ENCODE measurements at places on chromosomes 16 and 17.

GRCh38 chr16:71345031-71345430 lies 13.5 kb upstream of the CALB2 start:
- no peak for DNase-seq

DNA sequence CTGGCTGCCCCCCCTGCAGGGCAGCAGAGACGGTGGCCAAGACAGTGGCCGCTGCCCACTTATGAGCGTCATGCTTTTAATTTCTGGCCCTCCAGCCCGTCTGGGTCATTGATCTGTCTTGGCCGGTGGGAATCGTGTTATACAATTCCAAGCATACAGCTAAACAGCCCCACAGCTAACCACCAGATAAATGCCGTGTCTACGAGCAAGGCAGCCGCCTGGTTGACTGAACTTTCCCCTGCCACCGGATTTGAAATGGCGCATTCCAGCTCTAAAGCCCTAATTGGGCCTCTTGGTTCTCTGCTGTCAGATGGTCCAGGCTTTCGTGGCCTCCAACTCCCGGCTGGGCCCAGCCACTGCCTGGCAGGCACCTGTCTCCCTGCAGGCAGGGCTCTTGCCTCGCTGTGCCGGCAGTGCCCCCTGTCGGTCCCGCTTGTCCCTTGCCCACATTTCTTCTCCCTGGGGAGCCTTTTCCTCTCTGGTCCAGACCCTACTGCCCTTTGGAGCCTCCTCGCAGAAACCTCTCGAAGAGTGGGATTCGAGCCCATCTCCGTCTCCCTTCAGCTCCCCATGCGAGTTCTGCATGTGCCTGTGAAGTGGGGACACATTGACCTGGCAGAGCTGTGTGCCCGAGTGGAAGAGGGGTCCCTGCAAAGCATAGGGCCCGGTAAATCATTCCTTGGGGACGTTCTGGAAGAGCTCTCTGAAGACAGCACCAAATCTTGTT lies 1.8 kb upstream of the RBFOX3 start:
- peak; percentile 75 for DNase-seq

DNA sequence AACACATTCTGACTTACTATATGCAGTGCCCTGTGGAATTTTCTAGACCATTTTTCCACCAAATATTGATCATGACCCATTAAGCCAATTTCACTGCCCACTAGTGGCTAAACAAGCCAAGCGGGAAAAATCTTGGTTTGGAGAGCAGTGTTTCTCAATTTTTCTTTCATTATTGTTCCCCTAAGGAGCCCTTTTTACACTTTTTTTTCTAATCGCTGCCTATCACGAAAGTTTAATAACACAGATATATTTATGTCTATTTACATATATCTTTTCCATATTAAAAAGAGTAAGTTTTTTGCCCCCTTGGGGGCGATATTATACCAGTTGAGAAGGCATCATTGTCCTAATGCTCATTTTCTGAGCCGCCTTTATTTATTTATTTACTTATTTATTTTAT lies 10.8 kb upstream of the TLCD3B start:
- DNase-seq, result no peak

GRCh38 chr17:57296231-57296630 lies 39.9 kb downstream of the MSI2 start:
- no peak for DNase-seq

- DNase-seq, result no peak
Measured at GRCh38 chr16:67346341-67346740, 19.7 kb downstream of the LRRC36 start.

DNA sequence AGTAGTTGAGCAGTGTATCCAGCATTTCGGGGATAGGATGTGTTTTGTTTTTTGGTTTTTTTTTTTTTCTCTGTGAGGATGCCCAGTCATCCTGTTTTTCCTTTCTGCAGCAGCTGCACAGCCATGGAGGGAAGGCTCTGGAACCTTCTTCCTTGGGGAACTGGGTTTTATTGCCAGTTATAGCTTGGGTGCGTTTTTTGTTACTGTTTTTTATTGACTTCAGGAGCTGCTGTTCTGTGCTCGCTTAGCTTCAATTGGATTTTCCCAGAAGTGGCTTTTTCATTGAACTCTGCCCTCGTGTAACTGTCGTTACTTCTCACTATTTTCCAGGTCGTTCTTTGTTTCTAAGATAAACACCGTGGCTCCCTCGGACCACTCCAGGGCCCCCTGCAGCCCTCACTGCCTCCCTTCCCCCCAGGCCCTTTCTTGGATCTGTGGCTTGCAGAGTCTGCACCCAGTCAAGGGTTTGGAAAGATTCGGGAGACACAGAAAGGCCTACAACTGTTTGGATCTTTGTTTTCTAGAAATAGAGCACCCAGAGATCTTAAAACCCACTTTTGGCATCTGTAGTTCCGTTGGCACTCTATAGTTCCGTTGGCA lies 119.7 kb upstream of the CACNG5 start:
- DNase-seq, result no peak

DNA sequence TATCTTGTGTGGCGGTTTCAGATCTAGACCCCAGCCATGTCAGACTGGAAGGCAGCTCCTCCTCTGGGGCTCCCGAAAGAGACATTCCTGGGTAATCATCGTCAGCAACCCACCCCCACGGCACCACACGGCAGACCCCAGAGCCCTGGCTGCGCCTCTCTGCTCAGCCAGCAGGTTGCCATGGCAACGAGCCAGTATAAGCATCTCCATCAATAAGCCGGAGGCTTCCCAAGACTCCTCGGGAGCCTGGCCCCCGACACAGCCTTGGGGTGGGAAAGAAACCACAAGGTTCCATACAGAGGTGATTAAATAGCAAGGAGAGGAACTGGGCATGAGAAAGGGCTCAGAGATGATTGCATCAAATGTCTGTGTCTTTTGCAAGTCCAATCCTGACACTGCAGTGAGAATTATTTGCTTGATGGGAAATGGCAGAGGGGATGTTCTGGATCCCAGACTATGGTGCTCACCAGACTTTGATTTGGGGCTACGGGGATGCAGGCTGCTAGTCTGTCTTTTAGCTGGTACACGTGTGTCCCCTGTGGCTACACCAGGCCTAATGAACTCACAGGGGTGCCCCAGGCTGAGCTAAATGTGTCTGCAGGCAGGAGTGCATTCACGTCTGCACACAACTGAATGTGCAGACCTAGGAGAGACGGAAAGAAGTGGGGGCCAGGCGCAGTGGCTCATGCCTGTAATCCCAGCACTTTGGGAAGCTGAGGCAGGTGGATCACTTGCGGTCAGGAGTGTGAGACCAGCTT lies 320.5 kb upstream of the TNRC6C start:
- DNase-seq, result peak; percentile 36

DNA sequence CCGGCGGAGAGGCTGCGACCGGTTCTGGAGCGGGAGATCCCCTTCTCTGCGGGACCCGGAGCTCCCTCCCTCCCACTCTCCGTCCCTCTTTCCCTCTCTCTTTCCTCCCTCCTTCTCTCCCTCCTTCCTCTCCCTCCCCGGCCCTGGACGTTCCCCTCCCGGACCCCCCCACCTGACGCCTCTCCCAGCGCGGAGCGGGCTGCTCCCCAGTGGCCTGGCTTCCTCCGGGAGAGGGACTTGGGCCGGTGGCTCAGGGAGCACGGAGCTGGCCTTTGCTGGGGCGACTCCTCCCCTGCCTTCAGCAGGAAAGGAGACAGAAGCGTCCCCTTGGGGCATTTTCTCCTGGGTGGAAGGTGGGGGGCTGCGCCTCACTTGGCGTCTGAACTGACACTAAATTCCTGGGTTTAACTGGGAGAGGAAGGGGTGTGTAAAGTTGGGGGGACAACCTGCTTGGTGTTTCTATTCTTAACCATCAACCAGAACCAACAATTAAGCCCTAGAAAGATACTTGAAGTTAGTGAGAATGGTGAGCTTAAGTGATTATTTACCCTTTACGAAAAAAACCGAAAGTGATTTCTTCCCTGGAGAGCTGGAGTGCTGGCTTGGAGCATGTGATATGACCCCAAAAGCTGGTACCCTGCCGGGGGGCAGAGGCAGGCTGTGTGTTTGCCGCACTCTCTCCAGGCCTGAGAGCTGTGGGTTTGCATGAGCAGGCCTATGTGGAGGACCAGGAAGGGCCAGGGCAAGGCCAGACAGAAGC lies 775 bp downstream of the SPIRE2 start:
- DNase-seq, result no peak

DNA sequence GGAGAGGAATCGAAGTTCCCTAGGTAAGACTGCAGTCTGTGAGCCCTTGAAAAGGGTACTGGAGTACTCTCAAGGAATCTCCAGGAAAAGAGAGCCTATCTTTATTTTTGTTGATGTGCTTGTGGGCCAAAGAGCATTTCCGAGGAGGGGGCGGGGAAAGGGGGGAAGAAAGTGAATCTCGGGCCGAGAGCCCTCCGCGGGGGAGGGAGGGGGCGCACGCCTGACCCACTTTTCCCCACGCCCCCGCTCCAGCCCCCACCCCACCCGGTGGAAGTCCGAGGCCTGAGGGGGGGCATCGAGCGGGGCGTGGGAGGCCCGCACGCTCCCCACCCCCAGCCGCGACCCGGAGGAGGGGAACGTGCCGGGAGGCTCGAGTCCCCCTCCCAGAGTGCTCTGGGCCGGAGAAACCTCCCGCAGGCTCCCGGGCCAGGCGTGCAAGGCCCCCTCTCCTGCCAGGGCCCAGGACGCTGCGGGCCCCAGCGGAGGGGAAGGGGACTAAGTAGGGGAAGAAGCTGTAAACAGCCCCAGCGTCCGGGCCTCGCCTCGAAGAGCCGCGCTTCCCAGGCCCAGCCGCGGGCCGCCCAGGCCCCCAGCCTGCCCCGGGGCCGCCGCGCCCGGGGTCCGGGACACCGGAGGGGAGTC lies 444 bp downstream of the HELZ start:
- peak; percentile 33 for DNase-seq

DNA sequence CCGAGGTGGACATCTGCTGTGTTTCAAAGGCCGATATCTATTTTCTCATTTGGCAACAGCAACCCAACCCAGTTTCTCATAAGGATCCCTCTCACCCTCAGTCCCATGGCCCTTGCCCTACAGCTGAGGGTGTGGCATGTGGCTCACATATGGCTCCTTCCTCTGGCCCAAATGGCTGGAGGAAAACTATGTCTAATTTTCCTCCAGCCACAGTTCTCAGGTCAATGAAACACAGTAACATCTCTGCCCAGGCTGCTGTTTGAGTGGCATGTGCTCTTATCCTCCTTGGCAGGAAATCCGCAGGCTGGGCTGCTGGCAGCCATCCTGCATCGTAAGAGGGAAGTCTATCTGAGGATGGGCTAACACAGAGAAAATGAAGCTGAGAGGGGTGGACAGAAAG lies 24.1 kb downstream of the SERPINF1 start:
- DNase-seq, result no peak

GRCh38 chr16:30922960-30923535 lies 324 bp upstream of the FBXL19 start:
- DNase-seq, result peak; percentile 99

DNA sequence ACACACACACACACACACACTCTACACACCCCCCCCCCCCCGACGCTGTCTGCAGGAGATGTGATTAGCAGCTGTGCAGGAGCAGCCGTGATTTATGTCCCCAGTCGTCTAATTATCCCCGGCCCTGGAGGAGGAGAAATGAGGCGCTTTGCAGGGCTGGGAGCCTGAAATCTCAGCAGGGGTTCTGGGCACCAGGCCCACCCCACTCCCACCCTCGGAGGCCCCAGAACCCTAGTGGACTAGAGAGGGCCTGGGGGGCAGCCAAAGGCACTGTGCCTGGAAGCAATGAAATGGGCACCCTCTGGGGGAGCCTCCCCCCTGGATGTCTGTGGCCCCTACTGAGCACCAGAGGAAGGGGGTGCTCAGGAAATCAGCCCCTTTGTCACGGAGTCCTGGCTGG lies 134.2 kb upstream of the CIBAR2 start:
- peak; percentile 68 for DNase-seq

- DNase-seq, result no peak
Measured at GRCh38 chr16:31356566-31357323, 1.8 kb downstream of the ITGAX start.

GRCh38 chr16:51756447-51757123 lies 605.5 kb upstream of the SALL1 start:
- no peak for DNase-seq

DNA sequence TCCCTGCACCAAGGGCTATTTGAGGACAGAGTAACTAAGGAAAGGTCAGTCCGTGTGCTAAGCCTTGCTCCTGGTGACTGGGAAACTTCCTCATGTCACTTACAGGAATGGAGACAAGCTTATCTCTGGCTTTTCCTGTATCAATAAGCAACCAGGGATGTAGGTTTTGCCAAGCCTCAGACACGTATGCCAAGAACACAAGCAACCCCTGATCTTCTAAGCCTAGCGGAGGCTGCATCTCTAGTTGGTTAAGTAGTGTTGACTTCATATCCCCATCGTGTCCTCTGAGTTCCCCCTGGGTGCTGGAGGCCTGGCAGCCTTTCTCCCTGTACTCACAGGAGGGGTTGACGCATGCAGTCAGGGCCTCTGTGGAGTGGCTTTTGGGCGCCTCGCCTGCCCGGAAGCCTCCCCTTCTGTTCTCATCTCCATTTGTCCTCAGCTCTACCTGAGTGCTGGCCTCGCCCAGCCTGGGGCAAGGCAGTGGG lies 1.4 kb upstream of the C1QTNF1 start:
- no peak for DNase-seq

DNA sequence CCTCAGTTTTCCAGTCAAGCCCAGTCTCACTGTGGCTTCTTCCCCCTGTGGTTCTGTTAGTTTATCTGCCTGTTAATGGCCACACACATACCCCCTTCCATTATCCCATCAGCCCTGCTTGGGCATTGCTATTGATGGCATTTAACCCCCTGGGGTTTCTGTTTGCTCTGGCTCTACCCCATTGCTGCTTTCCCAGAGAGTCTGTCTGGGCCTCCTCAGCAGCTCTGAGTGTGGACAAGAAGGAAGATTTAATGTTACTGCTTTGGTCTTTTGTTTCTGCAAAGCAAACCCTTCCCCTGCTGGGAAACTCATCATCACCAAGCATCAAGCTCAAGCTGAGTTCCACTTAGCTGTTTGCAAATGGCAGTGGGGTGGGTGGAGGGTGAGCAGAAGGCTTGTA lies 162.7 kb downstream of the CCT6B start:
- DNase-seq, result no peak

- peak; percentile 48 for DNase-seq
Measured at GRCh38 chr16:28873543-28874201, 4.6 kb upstream of the ATP2A1 start.

GRCh38 chr17:80460429-80460834 lies 16.0 kb downstream of the NPTX1 start:
- no peak for DNase-seq

DNA sequence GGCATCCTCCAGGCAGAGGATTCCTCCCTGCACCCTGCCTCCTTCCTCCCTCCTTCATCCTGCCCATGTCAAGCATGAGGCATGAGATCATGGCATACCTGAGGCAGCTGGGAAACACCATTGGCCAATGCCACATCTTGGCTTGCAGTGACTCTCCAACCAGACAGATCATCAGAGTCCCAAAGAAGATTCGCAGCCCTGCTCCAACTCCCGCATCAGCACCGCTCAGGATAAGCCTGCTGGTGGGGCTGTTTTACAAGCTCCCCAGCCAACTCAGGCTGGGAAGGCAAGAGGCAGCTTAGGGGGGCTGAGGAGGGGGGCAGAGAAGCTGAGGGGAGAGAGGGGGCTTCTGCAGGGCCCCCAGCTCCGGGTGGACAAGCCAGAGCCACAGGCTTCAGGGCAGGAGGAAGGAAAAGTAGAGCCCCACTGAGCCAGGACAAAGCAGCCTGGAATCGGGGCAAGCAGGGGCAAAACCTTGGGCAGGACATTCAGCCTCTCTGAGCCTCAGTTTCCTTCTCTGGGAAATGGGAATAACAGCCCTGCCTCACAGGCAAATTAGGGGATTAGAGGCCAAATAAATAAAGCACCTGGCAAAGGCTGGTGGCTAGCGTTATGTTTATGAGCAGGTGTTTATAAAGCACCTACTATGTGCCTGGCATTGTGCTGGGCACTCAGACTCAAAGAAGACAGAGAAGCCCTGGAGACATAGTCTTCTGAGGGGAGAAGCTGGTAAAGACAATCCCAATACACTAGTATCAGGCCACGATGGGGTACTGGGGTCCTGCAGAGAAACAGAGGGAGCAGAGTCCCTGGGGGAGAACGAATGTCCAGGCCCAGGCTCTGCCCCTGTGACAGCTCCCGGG lies 88.1 kb downstream of the GOSR1 start:
- DNase-seq, result no peak
